Activated naive CD8-positive, alpha-beta T cell treated with anti-CD3 and anti-CD28 coated beads, Interleukin-2, amount 50 U/mL, for 24 hours (primary cell): ENCODE measurements at places on chromosomes 13 and 19.

GRCh38 chr13:25466880-25467279, 95.1 kb downstream of the ATP8A2 start:
- no peak overlapping the region for H3K27ac ChIP-seq
- no peak overlapping the region for H3K4me3 ChIP-seq
- H3K4me1 ChIP-seq, result peaks cover 4% of the 10 kb centered on the region
- H3K27me3 ChIP-seq, result peaks cover 47% of the 10 kb centered on the region
- no peaks in the 10 kb centered on the region for H3K36me3 ChIP-seq
- DNase-seq, result no peak

GRCh38 chr13:24741791-24742190, 22.2 kb upstream of the RNF17 start:
- H3K36me3 ChIP-seq, result no peaks in the 10 kb centered on the region
- no peak for DNase-seq
- peaks cover 28% of the 10 kb centered on the region for H3K27me3 ChIP-seq
- peaks cover 1% of the 10 kb centered on the region for H3K4me1 ChIP-seq
- H3K27ac ChIP-seq, result no peak overlapping the region
- no peak overlapping the region for H3K4me3 ChIP-seq

GRCh38 chr13:110448677-110449076, 112.8 kb downstream of the RAB20 start:
- no peak overlapping the region for H3K4me3 ChIP-seq
- no peak for DNase-seq
- peaks cover 4% of the 10 kb centered on the region for H3K4me1 ChIP-seq
- peaks cover 41% of the 10 kb centered on the region for H3K27me3 ChIP-seq
- no peak overlapping the region for H3K27ac ChIP-seq

DNA sequence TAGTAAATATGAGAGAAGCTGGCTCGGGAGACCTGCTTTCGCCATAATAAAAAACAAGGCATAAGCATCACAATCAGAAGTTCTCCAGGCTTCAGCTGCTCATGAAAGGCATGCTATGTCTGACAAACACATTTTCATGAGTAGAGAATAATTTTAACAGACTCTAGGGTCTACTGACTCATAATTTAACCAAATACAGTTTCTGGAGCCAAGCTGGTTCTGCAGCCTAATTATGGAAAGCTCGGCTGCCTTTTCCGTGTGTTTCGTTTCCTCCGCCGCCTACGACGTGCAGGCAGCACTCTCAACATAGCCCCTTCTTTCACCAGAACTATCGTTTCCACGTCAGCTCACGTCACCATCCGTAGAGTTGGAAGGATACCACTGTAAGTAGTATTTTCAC, 5.7 kb downstream of the MCF2L start:
- DNase-seq, result no peak
- H3K4me1 ChIP-seq, result peaks cover 8% of the 10 kb centered on the region
- H3K27me3 ChIP-seq, result peaks cover under 1% of the 10 kb centered on the region
- H3K36me3 ChIP-seq, result no peaks in the 10 kb centered on the region
- no peak overlapping the region for H3K27ac ChIP-seq

- H3K27ac ChIP-seq, result no peak overlapping the region
- DNase-seq, result no peak
- H3K27me3 ChIP-seq, result no peaks in the 10 kb centered on the region
Observed at GRCh38 chr13:46032341-46032740, 20.2 kb downstream of the ZC3H13 start.

DNA sequence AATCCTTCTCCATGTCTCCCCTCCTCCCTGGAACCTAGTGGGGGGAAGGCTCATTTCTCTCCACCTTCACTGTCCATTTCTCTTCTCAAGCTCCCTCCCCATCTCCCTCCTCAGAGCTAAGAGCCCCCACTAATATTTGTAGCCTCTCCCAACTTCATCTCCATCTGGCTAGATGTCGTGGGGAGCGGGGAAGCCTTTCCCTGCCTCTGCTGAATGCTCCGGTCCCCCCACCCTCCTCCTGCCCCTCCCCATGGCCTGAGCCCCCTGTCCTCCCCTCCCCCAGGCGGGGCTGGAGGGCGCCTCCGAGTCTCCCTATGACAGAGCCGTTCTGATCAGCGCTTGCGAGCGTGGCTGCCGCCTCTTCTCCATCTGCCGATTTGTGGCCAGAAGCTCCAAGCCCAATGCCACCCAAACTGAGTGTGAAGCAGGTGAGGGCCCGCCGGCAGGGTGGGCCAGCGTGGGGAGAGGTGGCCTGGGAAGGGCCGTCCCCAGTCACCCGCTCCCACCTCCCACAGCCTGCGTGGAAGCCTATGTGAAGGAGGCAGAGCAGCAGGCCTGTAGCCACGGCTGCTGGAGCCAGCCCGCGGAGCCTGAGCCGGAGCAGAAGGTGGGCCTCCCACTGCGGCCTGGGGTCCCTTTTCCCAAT, 1.0 kb downstream of the TMEM59L start:
- H3K4me3 ChIP-seq, result peak overlapping the region; percentile 24
- DNase-seq, result no peak
- H3K27ac ChIP-seq, result no peak overlapping the region
- no peaks in the 10 kb centered on the region for H3K36me3 ChIP-seq
- peaks cover 70% of the 10 kb centered on the region for H3K27me3 ChIP-seq

DNA sequence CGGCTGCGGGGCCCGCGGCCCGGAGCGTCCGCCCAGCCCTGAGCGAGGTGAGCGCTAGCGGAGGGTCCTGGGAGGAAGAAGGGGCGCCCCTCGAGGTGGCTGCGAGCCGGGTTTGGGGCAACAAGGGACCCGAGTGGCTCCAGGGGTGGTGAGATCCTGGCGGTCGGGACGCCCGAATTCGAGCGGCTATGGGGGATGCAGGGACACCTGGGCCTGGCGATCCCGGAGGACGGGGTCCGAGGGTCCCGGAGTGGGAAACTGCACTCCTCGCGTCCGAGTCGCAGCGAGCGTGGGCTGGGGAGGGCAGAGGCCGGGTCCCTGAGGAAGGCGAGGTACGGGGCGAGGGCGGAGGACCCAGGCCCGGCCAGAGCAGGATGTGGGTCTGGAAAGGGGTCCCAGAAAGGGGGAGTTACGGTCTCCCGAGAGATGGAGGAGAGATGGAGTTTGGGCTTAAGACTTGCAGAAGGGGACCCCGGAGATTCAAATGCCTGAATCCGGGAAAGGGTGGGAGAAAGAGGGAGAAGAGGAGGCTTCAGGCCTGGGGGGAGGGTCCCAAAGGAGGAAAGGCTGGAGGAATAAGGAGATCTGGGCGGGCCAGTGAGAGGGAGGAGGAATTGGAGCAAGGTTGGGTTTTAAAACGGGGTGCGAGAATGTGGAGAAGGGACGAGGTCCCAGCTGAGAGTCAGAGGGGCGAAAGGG, 542 bp downstream of the CACNG7 start:
- DNase-seq, result no peak
- H3K27me3 ChIP-seq, result peaks cover 69% of the 10 kb centered on the region
- no peak overlapping the region for H3K27ac ChIP-seq
- H3K4me1 ChIP-seq, result peaks cover 17% of the 10 kb centered on the region
- H3K36me3 ChIP-seq, result no peaks in the 10 kb centered on the region

- no peaks in the 10 kb centered on the region for H3K27me3 ChIP-seq
- no peak overlapping the region for H3K4me3 ChIP-seq
- no peak for DNase-seq
Observed at GRCh38 chr13:20053016-20053415, 94.5 kb downstream of the ZMYM2 start.

DNA sequence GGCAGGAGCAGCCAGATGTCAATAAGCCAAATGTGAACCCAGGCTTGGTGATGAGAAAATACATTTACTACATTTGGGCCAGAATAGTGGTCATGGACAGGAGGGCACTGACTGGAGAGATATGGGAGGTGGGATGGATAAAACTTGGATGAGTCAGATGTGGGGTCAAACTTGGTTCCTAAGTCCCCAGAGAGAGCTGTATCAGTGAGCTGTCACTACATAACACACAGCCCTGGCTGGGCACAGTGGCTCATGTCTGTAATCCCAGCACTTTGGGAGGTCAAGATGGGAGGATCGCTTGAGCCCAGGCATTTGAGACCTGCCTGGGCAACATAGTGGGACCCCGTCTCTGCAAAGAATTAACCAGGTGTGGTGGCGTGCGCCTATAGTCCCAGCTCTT, 51.6 kb upstream of the EHD2 start:
- H3K27me3 ChIP-seq, result no peaks in the 10 kb centered on the region
- DNase-seq, result no peak
- no peak overlapping the region for H3K27ac ChIP-seq
- peaks cover 4% of the 10 kb centered on the region for H3K4me1 ChIP-seq
- H3K4me3 ChIP-seq, result no peak overlapping the region
- peaks cover 1% of the 10 kb centered on the region for H3K36me3 ChIP-seq

- peak; percentile 28 for DNase-seq
- no peak overlapping the region for H3K4me3 ChIP-seq
- H3K36me3 ChIP-seq, result no peaks in the 10 kb centered on the region
- no peak overlapping the region for H3K27ac ChIP-seq
- peaks cover 44% of the 10 kb centered on the region for H3K27me3 ChIP-seq
- peaks cover 8% of the 10 kb centered on the region for H3K4me1 ChIP-seq
Observed at GRCh38 chr13:25375727-25376358, 4.1 kb downstream of the ATP8A2 start.

GRCh38 chr19:1105873-1106840, 2.4 kb downstream of the GPX4 start:
- no peak overlapping the region for H3K4me3 ChIP-seq
- H3K27ac ChIP-seq, result no peak overlapping the region
- H3K27me3 ChIP-seq, result no peaks in the 10 kb centered on the region
- peaks cover 25% of the 10 kb centered on the region for H3K4me1 ChIP-seq
- H3K36me3 ChIP-seq, result peaks cover 2% of the 10 kb centered on the region

GRCh38 chr19:2291185-2291751, 9.3 kb upstream of the PEAK3 start:
- peaks cover 2% of the 10 kb centered on the region for H3K36me3 ChIP-seq
- peak overlapping the region; percentile 53 for H3K4me3 ChIP-seq
- H3K4me1 ChIP-seq, result peaks cover 20% of the 10 kb centered on the region
- no peak for DNase-seq
- peaks cover 11% of the 10 kb centered on the region for H3K27me3 ChIP-seq

GRCh38 chr13:80337288-80338081, 3.4 kb downstream of the SPRY2 start:
- peaks cover 11% of the 10 kb centered on the region for H3K4me1 ChIP-seq
- DNase-seq, result no peak
- H3K4me3 ChIP-seq, result no peak overlapping the region

GRCh38 chr19:31659897-31660210, 310.6 kb upstream of the TSHZ3 start:
- no peak for DNase-seq
- H3K4me1 ChIP-seq, result no peaks in the 10 kb centered on the region
- no peaks in the 10 kb centered on the region for H3K27me3 ChIP-seq
- H3K27ac ChIP-seq, result no peak overlapping the region

DNA sequence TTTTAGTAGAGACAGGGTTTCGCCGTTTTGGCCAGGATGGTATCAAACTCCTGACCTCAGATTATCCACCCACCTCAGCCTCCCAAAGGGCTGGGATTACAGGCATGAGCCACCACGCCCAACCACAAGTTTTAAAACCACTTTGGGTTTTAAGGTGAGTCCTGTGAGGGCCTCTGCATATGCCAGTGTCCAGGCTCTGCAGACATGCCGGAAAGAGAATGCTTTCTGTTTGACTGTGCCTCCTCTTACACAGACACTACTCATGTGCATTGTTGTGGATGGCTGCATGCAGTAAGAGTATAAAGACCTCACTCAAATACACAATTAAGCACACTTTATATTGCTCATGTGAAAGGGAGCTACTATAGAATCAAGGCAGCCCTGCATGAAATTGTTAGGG, 20.8 kb upstream of the SLC25A30 start:
- no peaks in the 10 kb centered on the region for H3K27me3 ChIP-seq
- no peak for DNase-seq
- peaks cover 15% of the 10 kb centered on the region for H3K4me1 ChIP-seq
- H3K4me3 ChIP-seq, result no peak overlapping the region
- H3K36me3 ChIP-seq, result no peaks in the 10 kb centered on the region
- no peak overlapping the region for H3K27ac ChIP-seq

DNA sequence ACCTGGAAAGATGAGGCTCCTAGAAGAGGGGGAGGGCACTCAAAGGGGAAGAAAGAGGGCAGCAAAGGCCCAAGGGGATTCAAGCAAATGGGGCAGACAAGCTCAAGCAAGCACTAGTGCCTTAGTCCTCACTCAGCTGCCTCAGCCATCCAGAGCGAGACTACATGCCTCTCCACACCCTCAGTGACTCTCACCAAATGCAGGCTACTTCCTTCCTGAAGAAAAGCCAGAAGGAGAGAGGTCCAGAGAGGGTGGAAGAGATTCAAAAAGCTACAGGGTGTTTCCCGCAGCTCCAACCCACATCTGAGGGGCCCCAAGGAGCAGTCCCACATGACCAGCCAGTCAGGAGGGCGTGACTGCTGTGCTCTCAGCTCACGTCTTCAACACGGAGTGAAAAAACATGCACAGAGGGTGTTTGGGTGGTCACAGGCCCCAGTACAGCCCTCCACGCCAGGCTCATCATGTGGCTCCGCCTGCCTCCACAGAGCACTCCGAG, 40.5 kb downstream of the MIPEP start:
- no peak overlapping the region for H3K27ac ChIP-seq
- no peak overlapping the region for H3K4me3 ChIP-seq
- peaks cover 11% of the 10 kb centered on the region for H3K36me3 ChIP-seq

- no peaks in the 10 kb centered on the region for H3K36me3 ChIP-seq
- H3K27me3 ChIP-seq, result peaks cover 21% of the 10 kb centered on the region
- DNase-seq, result no peak
Observed at GRCh38 chr19:2724148-2724557, 3.0 kb upstream of the DIRAS1 start.

- H3K4me1 ChIP-seq, result no peaks in the 10 kb centered on the region
- peaks cover 19% of the 10 kb centered on the region for H3K27me3 ChIP-seq
- no peak overlapping the region for H3K4me3 ChIP-seq
- H3K27ac ChIP-seq, result no peak overlapping the region
Observed at GRCh38 chr13:101556676-101557123, 104.2 kb downstream of the ITGBL1 start.

- H3K27ac ChIP-seq, result no peak overlapping the region
- H3K36me3 ChIP-seq, result no peaks in the 10 kb centered on the region
- no peak for DNase-seq
Observed at GRCh38 chr13:44401577-44401976, 28.0 kb downstream of the SERP2 start.

- H3K4me3 ChIP-seq, result no peak overlapping the region
- H3K27ac ChIP-seq, result no peak overlapping the region
- H3K27me3 ChIP-seq, result peaks cover 25% of the 10 kb centered on the region
- no peaks in the 10 kb centered on the region for H3K36me3 ChIP-seq
Observed at GRCh38 chr13:44853641-44854040, 135.6 kb downstream of the NUFIP1 start.

DNA sequence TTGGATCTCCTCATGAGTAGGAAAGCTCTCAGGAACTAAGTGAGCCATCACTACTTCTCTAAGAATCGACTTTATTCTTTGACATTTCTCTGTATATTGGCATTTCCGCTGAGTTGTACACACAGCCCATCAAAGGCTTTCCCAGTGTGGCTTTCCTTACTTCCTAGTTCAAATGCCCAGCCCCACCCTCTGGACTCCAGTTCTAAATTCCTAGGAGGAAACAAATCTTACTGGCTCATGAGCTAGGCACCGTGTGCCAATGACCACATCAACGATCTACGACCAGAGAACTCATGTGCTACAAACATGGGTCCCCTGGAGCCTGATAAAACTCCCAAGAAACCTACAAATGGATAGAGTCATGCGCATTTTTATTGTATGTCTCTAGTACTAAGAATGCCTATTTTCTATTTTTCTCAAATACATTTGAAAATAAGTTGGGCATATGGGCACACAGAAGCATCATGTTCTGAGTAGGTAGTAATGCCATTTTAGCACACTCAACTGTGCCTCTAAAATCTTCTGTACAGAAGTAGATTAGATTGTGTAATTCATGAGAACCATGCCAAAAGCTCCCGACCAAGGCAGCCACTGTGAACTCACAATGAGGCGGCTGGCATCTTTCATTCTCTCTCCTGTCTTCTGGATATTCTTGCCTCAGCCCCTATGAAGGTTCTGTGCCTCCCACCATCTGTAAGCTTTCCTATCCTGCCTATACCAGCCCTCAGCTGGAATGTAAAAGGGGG, 10.5 kb upstream of the RAP2A start:
- H3K27me3 ChIP-seq, result peaks cover 3% of the 10 kb centered on the region
- H3K36me3 ChIP-seq, result no peaks in the 10 kb centered on the region
- no peak for DNase-seq
- no peak overlapping the region for H3K4me3 ChIP-seq
- no peak overlapping the region for H3K27ac ChIP-seq
